Right renal pelvis (tissue), 4 donors: ENCODE measurements at places on chromosomes 5 and 9.
A peak's percentile ranks its signal among the peaks of the same experiment; 100 is the strongest.

DNA sequence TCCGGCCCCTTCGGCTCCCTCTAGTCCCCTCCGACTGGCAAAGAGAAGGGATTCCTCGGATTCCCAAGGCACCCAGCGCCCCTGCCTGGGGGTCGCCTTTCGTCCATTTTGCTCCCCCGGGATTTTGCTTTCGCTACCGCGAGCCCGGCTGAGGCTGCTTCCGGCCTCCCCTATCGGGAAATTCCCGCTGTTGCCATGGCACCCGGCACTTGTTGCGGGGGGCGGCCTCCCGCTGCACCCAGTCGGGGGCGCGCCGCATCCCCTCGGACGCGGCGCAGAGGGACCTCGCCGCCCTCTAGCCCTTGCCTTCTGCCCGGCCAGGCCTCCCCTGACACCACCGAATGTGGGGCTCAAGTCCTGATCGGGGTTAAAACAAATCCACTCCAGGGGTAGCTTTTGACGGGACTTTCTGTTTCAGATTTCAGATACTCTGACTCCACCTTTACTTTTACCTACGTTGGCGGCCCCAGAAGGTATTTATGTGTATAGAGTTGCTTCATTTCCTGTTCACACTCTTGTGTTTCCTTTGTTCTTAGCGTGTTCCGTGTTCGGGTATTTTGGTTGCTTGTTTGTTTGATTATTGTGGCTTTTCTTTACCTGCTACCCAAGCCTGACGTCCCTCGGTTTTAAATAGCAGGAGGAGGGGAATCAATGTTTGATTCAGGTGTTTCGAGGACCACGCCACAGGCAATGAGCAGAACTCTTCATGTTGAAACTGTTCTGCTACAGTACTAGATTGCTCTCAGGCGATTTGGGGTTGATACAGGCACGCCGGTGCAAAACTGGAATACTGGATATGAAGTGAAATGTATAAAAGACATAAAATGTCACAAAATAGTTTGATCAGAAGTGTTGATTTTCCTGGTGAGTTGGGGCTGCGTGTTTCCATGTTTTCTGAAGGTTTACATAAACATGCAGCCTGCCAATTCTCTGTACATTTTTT lies 1.5 kb downstream of the PARP8 start:
- DNase-seq = peak; percentile 45

DNA sequence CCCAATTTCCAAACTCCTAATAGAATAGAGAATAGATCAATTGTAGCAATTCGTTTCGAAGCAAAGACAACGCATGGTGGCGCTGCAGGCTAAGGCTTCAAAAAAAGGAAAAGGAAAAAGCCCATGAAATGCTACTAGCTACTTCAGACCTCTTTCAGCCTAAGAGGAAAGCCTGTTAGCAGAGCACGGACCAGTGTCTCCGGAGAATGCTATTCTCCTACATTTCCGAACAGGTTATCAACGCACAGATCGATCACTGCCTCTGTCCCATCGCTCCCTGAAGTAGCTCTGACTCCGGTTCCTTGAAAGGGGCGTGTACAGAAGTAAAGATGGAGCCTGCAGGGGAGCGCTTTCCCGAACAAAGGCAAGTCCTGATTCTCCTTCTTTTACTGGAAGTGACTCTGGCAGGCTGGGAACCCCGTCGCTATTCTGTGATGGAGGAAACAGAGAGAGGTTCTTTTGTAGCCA lies at the start of gene PCDHB15:
Gene PCDHB15 (plus strand): TSS at position 146 of the 468 bp plus-strand sequence. CDS start 184 bp downstream, at position 330.
- no peak for DNase-seq

DNA sequence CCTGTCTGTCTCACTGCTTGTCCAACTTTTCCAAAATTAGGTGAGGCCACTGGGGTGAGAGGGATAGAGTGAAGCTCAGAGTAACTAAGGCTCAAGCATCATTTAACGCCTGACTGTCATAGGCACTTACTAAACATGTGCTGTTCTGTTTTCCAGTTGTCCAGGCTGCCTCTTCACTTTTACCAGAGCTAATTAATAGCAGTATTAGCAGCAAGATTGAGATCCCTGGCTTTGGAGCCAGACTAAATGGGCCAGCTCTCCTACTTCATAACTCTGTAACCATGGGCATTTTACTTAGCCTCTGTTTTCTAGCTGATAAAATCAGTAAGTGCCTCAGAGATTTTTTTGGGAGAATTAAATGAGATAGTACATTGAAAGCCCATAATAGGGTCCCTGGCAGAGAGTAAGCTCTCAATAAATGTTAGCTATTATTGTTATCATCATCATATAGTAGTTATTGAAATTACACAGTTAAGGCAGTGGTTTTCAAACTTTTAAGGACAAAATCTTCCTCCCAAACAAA lies 146.2 kb upstream of the LHFPL2 start:
- no peak for DNase-seq

GRCh38 chr5:164336276-164336675 lies 830.9 kb downstream of the MAT2B start:
- no peak for DNase-seq

DNA sequence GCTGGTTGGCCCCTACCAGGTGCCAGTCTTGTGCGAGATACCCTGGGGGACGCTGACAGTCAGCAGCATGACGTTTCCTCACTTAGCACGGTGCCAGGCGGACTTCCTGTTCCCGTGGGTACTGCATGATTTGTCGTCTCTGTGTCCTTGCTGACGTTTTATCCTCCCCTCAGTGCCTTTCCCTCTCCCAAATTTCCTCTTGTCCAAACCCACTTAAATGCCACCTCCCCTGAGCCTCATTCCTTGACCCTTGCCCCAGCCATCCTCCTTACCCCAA lies 60.6 kb upstream of the SAP30L start:
- no peak for DNase-seq

- no peak for DNase-seq
These were observed 651.6 kb downstream of the HTR1A start for GRCh38 chr5:63310644-63311043.

DNA sequence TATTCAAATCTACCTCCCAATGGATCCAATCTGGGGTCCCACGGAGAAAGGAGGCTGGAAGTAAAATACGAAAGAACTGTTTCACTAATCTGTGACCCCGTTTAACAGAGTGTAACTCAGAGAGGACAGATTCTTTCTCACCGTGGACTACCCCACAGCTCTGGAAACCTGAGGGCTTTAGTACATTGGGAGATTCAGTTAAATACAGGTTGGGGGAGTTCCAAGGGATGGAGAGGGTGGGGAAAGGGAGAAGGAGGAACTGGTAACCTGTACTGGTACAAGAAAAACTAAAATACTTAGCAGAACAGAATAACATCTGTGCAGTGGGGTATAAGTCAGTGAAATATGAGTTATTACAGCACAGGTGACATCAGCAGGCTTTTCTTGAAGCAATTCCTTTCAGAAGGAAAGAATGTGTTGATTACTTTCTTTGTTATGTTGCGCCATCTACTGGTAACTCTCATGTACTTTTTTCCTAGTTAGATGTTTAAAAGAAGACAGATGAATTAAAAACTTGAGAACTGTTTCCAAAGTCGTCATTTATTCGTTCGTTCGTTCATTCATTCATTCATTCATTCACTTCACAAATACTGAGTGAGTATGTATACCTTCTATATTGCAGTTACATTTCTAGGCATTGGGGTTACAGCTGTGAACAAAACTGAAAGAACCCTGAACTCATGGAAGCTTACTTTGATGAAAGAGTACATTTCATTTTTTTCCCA lies 30.0 kb upstream of the STOM start:
- DNase-seq = peak; percentile 52

DNA sequence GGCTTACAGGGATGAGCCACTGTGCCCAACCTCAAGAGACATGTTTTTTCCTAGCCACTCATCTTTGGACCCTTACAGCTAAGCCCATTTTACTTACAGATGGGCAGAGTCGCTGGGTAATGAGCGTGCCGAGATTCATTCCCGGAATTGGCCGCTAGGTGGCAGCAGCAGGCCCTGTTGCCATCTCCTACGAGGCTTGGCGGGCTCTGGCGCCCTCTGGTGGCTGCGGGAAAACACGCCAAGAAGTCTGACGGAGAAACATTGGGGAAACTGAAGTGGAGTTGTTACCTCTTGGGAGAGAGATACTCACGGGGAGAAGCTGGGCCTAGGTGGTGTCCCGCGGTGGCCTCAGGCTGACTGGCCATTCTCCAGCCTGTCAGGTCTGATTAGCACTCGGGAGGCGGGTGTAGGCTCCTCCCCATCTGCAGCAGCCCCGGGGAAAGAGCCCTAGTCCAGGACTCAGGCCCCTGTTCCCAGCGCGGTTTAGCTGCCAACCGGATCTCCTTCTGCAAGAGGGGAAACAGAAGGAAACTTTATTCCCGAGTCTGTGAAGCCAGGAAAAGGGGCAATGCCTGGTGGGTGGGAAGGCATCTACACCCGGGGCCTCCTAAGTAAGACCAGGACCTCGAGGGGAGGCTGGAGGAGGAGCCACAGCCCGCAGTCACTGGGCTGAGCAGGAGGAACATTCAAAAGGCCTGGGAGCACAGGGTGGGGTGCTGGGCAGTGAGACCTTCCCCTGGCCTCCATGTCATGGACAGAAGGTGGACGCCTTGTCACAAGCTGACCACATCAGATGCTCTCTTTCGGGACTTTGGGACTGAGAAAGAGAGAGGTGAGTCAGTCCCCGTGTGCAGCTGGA lies 9.7 kb downstream of the PTGES2 start:
- DNase-seq = peak; percentile 89

DNA sequence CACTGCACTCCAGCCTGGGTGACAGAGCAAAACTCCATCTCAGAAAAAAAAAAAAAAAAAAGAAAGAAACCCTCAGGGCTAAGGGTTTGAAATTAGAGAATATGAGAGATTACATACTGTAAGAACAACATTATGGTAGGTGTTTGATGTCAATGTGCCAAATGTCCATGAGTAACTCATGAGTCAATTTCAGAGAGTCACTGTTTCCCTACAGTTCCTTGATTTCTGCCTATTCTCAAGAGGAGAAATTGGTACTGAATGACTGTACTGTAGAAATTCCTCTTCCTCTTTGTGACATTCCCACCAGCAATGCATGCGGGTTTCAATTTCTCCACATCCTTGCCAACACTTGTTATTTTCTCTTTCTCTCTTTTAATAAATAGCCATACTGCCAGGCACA lies 35.2 kb downstream of the MARVELD2 start:
- DNase-seq = no peak

DNA sequence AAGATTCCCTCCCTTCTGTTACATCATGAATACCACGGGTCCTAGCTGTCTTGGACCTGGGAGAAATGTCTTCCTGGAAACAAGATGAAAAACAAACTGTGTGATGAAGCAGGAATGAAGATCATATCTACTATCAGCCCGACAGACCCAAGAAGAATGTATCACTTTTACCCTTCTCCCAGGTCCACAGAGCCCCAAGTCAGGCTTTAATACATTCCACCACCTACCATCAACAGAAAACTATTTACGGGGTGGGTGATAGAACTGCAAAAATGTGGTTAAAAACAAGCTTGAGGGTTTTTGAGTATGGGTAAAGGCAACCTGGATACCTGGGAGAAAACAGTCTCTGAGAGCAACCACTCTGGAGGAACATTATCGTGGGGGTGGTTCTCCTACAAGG lies 327.0 kb downstream of the TRIM32 start:
- no peak for DNase-seq

- DNase-seq = no peak
These were observed 577 bp downstream of the AP3S1 start for GRCh38 chr5:115842089-115842935.

- DNase-seq = no peak
These were observed 3.3 kb upstream of the BRD3 start for GRCh38 chr9:134071149-134071548.

DNA sequence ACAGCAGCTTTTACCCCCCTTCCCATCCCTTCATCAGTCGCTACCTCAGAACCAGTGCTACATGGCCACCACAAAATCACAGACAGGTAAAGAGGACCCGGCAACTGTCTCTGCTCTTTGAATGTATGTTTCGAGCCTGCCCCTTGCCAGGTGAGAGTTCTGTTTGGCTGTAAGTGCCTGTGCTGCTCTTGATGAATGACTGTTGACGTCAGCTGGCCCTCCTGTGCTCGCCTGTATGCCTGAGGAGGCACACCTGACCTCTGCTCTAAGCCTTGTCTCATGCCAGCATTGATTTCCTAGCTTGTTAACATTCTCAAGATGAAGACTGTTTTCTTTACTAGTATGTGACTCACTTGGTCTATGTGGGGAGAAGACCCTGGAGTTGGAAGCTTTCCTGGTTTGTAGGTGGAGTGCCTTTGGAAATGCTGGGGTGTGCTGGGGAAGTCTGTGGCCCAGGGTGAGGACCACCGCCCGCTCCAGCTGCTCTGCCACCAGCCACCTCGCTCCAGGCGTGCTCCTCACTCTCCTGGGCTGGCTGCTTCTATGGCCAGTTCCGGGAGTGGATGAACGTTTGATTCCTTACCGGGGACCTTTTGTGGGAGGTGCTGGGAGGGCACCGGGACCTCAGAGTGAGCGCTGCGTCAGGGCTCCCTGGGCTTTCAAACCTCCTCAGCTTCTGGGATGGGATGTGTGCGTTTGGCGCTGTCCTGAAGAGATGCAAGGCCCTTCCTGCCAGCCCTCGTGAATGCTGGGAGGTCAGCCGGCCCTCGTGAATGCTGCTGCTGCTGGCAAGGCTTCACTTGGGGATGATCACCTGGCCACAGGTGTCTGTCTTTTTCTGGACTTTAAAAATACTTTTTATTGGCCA lies 109.9 kb downstream of the EHMT1 start:
- no peak for DNase-seq

GRCh38 chr5:58775701-58776262 lies 192.9 kb downstream of the RAB3C start:
- DNase-seq = no peak

DNA sequence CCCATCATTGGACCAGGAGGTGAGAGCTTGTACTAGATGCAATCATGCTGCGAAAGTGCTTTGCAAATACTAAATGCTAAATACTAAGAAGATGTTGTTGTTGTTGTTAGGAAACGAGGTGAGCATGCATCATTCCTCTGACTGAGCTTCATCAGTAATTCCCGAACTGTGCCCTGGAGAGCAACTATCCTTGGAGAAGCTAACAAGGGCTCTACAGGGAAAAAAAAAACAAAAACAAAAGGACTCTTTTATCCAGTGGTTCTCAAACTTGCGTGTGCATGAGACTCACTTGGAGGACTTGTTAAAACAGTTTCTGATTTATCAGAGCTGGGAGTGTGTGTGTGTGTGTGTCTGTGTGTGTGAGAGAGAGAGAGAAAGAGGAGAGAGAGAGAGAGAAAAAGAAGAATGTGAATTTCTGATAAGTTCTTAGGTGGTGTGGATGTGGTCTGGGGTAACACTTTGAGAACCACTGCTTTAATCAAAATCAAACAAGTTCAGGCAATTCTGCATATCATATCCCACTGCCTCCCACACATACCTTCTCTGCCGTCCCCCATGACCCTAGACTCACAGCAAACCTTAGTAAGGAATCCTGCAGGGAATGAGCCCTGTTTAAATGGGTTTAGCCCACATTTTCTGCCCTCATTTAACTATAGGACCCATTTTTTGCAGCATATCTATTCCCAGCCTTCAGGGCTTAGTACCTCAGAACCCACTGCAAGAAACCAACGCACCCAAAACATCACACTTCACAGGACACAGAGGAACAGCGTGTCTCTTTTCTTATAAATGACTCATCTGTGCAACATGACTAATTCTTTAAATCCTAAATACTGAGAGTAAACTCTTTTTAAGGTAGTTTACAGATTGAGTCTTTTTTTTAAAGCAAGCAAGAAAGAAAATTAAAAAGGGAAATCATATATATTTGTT lies 48.9 kb downstream of the PDE6A start:
- no peak for DNase-seq
